ENCODE measurements at places on chromosomes 11 and 22. TPM values are rescaled to one million over a fixed set of nuclear protein-coding genes. Genes with fewer than 3 reads are reported as not detected.

SEC14L3 gene
- total RNA-seq, result not detected

PPP6R3 gene
- total RNA-seq, result 74.4 TPM

INS gene
- total RNA-seq, result not detected

OR2D2 gene
- total RNA-seq, result not detected

ZNF195 gene
- total RNA-seq, result 10.5 TPM

HORMAD2 gene
- not detected for total RNA-seq

CRYBA4 gene
- not detected for total RNA-seq

TSPAN32 gene
- under 0.01 TPM for total RNA-seq

MCM5 gene
- 87.1 TPM for total RNA-seq

CYB5R2 gene
- 93.7 TPM for total RNA-seq

MICAL2 gene
- total RNA-seq, result 162 TPM

OR4A16 gene
- not detected for total RNA-seq

ZNF70 gene
- total RNA-seq, result 2.7 TPM

TEX54 gene
- total RNA-seq, result not detected

SCUBE2 gene
- total RNA-seq, result 0.18 TPM

RAB38 gene
- total RNA-seq, result 1.4 TPM

SNX19 gene
- total RNA-seq, result 60.0 TPM

LMO2 gene
- total RNA-seq, result not detected

GGTLC3 gene
- total RNA-seq, result not detected

CARD10 gene
- total RNA-seq, result 8.7 TPM

TENM4 gene
- total RNA-seq, result 1.6 TPM

All from myometrial cell (primary cell).